Immature natural killer cell (primary cell): ENCODE measurements at places on chromosomes 5 and 9.

DNA sequence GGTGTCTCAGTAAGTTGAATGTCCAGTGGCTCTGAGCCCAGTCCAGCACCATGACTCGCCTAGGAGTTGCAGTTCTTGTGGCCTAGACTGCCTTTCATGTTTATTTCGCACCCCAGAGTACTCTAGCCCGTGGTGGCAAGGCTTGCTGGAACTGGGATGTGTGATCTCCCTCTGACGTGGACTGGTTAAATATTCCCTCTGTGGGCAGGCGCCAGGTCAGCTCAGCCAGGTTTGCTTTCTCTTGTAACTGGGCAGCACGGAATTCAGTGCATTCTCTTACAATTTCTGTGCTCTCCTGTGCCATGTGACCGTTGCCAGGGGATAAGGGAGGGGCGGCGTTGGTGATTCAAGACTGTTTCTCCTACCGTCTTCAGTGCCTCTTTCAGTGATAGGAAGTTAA, 270.8 kb downstream of the KDM4C start:
- H3K27me3 ChIP-seq: no peaks in the 10 kb centered on the region
- no peak overlapping the region for H3K27ac ChIP-seq
- DNase-seq: no peak
- peaks cover 39% of the 10 kb centered on the region for H3K36me3 ChIP-seq
- peaks cover 2% of the 10 kb centered on the region for H3K4me1 ChIP-seq

DNA sequence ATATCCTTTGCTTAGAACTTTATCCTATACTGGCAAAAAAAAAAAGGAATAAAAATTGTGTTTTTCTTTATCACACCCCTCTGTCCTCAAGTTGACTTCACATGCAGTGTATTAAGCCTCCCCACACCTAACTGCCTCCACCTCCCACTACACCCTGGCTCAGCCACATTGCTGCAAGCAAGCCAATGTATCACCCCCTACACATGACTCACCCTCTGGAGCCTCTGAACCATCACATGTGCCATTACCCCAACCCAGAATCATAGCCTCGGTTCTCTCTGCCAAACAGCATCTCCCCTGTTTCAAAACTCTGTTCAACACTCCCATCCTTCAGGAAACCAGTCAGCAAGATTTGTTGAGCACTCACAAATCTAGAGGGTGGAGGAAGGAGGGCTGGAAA, 209.0 kb downstream of the CWC27 start:
- no peak overlapping the region for H3K27ac ChIP-seq
- H3K36me3 ChIP-seq: peaks cover 20% of the 10 kb centered on the region

DNA sequence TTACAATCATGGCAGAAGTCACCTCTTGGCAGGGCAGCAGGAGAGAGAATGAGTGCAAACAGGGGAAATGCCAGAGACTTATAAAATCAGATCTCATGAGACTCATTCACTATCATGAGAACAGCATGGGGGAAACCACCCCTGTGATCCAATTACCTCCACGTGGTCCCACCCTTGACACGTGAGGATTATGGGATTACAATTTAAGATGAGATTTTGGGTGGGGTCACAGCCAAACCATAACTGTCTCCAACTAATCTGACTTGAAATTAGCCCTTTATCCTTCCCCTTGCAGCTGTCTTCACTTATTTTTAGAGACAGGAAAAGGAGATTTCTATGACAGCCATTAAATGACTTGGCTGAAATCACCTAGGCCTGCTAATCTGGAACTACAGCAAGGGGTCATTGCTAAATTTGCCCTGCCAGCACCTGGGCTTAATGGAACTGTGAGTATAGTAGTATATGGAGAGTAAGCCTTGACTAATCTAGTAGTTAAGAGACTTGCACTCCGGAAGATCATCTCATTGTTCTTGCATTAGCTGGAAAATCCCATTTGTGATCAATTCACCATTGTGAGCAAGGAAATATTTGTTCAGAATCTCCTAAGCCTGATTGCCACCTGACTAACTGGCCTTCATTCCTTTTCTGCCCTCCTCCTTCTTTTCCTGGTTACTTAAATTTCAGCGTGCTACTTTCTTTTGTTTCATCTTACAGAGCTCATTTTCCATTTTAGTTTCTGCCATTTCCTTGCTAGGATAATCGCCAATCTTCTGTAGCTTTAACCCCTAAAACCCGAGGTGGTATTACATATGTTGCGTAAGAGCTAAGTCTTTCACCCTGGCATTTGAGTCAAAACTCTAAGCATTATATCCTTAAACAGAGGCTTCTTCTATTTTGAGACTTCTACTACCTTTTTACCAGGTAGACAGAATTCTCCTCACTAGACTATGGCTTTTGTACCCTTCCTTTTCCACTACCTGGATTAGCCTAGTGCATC, 65.3 kb upstream of the RUSC2 start:
- H3K27me3 ChIP-seq: peaks cover 5% of the 10 kb centered on the region
- no peaks in the 10 kb centered on the region for H3K4me1 ChIP-seq
- H3K4me3 ChIP-seq: no peak overlapping the region
- no peak for DNase-seq
- no peak overlapping the region for H3K27ac ChIP-seq
- no peaks in the 10 kb centered on the region for H3K36me3 ChIP-seq

- H3K27me3 ChIP-seq: peaks cover 6% of the 10 kb centered on the region
- H3K4me3 ChIP-seq: no peak overlapping the region
- no peak for DNase-seq
- H3K36me3 ChIP-seq: no peaks in the 10 kb centered on the region
- no peak overlapping the region for H3K27ac ChIP-seq
Observed at GRCh38 chr9:71268871-71269635, 147.6 kb upstream of the TRPM3 start.

- no peak for DNase-seq
- H3K4me1 ChIP-seq: no peaks in the 10 kb centered on the region
- H3K27me3 ChIP-seq: no peaks in the 10 kb centered on the region
- H3K36me3 ChIP-seq: no peaks in the 10 kb centered on the region
- H3K4me3 ChIP-seq: no peak overlapping the region
Observed at GRCh38 chr5:60585618-60586017, 114.3 kb downstream of the DEPDC1B start.

DNA sequence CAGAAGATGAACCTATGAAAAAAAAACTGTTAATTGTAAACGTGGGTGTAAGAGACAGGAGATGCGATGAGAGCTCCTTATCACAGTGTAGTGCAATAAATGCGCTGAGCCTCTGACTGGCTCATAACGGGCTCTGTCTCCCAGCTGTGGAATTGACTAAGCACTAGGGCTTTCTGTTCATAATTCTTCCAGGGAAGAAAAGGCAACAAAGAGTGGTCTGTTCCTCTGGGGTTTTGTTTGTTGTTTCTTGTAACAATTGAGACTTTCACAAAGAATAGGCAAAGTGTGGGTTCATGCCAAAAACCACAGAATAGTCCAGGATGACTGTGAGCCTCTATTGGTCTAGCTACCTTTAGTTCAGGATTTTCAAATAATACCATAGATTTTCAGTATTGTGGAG, 39.4 kb downstream of the UBE2QL1 start:
- H3K36me3 ChIP-seq: no peaks in the 10 kb centered on the region
- DNase-seq: no peak
- H3K27ac ChIP-seq: no peak overlapping the region
- H3K4me1 ChIP-seq: no peaks in the 10 kb centered on the region
- peaks cover 2% of the 10 kb centered on the region for H3K27me3 ChIP-seq
- H3K4me3 ChIP-seq: no peak overlapping the region

DNA sequence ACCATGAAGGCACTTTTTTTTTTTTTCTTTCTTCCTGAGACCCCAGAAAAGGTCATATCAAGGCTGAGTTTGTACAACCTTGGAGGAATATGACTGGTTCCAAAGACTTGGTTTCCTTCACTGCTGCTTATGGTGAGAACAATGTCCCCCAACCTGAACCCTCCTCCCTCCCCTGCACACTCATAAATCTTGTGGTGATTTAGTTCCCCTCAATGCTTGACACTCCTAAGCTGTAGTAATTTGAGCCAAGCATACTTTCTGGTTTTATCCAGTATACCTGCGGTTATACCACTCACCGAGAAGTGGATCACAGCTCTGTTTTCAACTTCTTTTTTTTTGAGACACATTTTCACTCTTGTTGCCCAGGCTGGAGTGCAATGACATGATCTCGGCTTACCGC, 149.9 kb upstream of the KLF4 start:
- no peak overlapping the region for H3K27ac ChIP-seq
- DNase-seq: no peak
- H3K4me1 ChIP-seq: peaks cover 4% of the 10 kb centered on the region
- no peaks in the 10 kb centered on the region for H3K36me3 ChIP-seq
- H3K4me3 ChIP-seq: no peak overlapping the region
- peaks cover 4% of the 10 kb centered on the region for H3K27me3 ChIP-seq

- H3K36me3 ChIP-seq: no peaks in the 10 kb centered on the region
- no peak overlapping the region for H3K4me3 ChIP-seq
- H3K27ac ChIP-seq: no peak overlapping the region
- H3K27me3 ChIP-seq: peaks cover 9% of the 10 kb centered on the region
- H3K4me1 ChIP-seq: no peaks in the 10 kb centered on the region
Observed at GRCh38 chr9:98451576-98451975, 196.1 kb upstream of the TBC1D2 start.

DNA sequence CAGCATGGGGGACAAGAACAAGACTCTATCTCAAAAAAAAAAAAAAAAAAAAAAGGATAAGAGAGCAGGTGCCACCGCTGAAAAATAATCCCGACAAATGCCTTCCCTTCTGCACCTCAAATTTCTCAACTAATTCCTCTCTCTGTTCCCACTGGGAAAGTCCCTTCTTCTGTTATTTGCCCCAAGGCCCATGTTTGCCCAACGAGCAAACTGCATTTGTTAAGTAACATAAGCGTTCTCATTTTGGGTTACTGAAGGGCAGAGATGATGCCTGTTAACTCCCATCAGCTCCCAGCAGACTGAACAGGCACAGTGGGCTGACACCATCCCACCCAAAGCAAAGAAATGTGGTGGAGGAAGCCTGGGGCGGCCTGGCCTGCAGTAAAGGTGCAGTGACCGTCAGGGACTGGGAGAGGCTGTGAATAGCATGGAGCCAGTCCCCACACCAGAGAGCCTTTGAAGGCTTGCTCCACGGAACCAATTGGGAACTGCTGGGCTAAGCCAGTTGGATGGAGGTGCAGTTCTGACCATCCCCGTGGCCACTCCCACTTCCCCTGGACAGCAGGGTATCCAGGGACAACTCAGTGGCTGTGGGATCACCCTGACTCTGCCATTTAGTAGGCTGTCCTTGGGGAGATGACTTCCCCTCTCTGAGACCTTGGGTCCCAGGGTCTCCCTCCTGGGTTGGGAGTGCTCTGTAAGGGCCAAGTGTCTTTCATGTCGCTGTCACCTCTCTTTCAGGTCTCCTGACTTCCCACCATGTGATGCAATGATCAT, 149.7 kb upstream of the IER5L start:
- DNase-seq: no peak
- no peak overlapping the region for H3K27ac ChIP-seq
- no peaks in the 10 kb centered on the region for H3K27me3 ChIP-seq
- H3K4me1 ChIP-seq: peaks cover 5% of the 10 kb centered on the region
- H3K36me3 ChIP-seq: no peaks in the 10 kb centered on the region

- no peak overlapping the region for H3K4me3 ChIP-seq
- DNase-seq: no peak
- no peaks in the 10 kb centered on the region for H3K27me3 ChIP-seq
Observed at GRCh38 chr5:16897284-16897704, 38.8 kb downstream of the MYO10 start.

- no peak overlapping the region for H3K27ac ChIP-seq
- H3K27me3 ChIP-seq: peaks cover 2% of the 10 kb centered on the region
- H3K4me1 ChIP-seq: peaks cover 10% of the 10 kb centered on the region
- DNase-seq: peak; percentile 19
Observed at GRCh38 chr9:128702949-128703615, 779 bp downstream of the PKN3 start.
